ENCODE measurements at places on chromosomes 7 and 10. TPM values are rescaled to one million over a fixed set of nuclear protein-coding genes. Genes with fewer than 3 reads are reported as not detected.

The HOXA6 gene
- total RNA-seq = 1.6 TPM

The EPHA1 gene
- total RNA-seq = not detected

The HELLS gene
- total RNA-seq = 23.8 TPM

The NPFFR1 gene
- total RNA-seq = not detected

The FAM20C gene
- total RNA-seq = 45.2 TPM

The HTRA1 gene
- total RNA-seq = 64.4 TPM

The ANKRD61 gene
- total RNA-seq = 0.51 TPM

The AIFM2 gene
- 33.4 TPM for total RNA-seq

The OR13A1 gene
- total RNA-seq = not detected

The GRM3 gene
- total RNA-seq = not detected

The AOAH gene
- total RNA-seq = not detected

The OR9A2 gene
- total RNA-seq = not detected

The ASB10 gene
- total RNA-seq = not detected

The TCTN3 gene
- total RNA-seq = 40.7 TPM

The NRAP gene
- not detected for total RNA-seq

The LIPF gene
- total RNA-seq = not detected

The LDB3 gene
- total RNA-seq = 0.13 TPM
